ENCODE measurements at places on chromosomes 3 and 15.

GRCh38 chr3:188439080-188439479 is 285.1 kb downstream of the LPP start:
- DNase-seq, result no peak

GRCh38 chr3:19149368-19149767 is 1.1 kb downstream of the KCNH8 start:
- DNase-seq, result no peak

DNA sequence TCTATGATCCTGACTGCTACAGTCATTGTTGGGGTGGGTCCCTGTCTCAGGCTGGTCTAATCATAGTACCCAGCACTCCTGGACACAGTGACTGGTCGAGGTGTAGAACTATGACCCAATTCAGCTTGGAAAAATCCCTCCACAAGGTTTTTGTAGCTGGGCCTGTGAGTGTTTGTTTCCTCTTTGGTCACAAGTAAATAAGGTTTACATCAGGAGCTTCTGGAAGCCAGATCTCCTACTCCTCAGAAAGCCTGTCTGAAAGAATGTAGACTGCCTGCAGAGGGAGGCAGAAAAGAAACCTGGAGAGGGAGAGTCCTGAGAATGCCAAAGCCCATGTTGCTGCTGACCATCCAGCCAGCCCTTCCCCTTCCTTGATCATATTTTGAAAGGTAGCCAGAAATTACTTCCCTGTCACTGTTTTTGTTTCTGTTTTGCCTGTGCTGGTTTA is 123.2 kb downstream of the RAP2B start:
- no peak for DNase-seq

DNA sequence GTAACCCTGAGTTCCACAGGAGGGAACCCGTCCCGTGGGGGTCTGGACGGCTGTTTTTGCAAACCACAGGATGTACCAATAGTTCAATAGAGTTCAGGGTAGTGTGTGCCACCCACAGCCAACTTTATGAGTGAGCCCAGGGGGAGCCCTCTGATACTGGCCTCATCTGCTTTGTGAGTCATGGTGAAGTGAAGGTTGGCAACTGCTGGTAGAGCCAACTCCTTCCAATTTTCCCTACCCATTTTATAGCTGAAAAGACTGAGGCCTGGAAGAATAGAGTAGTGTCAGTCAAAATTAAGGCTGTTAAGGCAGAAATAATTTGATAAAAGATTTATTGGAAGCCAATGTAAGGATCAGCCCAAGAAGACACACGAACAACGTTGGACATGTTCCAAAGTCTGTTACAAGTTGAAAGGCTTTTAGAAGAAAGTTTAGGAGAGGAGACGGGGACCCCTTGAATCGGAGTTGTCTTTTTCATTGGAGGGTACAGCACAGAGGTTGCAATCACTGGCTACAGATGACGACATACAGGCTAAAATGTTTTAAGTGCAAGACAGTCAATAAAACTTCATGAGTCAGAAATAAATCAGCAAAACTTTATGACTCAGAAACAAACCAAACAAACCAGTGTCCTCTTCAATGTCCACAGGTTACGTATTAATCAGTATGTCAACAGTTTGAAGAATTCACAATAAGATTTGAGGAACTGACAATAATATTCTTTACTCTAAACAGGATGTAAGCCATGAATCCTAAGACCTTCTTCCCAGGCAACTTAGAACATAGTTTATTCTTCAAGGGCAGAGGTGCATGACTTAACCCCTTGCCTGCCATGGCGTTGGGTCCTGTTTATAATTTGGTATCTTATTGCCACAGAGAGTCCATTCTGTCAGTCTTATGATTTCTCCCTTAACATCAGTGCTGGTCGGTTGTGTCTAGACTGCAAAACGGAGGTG is 62.9 kb upstream of the NR2E3 start:
- DNase-seq, result no peak

DNA sequence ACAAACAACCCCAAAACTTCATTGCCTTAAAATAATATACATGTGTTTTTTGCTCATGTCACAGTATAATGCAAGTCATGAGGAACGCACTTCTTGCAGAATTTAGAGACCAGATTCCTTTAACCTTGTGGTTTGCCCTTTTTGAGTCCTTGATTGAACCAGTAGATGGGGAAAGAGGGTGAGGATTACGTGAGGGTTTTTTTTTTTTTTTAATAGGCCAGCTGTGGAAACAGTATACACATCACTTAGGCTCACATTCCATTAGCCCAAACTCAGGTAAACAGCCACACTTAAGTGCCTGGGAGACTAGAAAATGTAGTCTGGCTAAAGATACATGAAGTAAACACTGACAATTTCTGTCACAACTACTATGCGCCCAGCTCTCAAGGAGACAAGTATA is 114.9 kb upstream of the MLF1 start:
- no peak for DNase-seq

- no peak for DNase-seq
Observed at GRCh38 chr15:73741321-73741836, 11.8 kb downstream of the INSYN1 start.

GRCh38 chr3:127367593-127367992 is 79.7 kb upstream of the PRR20G start:
- no peak for DNase-seq

DNA sequence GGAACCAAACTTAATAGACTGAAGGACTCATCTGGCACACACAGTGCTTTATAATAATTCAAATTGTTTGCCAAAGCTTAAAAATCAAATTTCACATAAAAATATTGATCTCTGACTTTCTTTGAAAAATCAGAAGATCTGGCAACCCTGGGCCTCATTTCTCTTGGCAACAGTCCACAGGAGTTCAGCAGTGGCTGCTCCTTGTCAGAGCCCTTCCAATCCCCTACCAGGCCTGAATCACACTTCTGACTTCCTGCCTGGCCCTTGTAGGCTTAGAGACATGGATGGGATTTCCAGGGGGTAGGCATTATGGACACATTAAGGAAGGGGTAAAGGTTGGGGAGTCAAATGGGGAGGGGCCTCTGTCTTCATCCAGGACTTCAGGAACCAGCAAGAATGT is 55.5 kb downstream of the PLS1 start:
- DNase-seq, result no peak

GRCh38 chr3:129984125-129984524 is 9.6 kb downstream of the TRH start:
- no peak for DNase-seq

DNA sequence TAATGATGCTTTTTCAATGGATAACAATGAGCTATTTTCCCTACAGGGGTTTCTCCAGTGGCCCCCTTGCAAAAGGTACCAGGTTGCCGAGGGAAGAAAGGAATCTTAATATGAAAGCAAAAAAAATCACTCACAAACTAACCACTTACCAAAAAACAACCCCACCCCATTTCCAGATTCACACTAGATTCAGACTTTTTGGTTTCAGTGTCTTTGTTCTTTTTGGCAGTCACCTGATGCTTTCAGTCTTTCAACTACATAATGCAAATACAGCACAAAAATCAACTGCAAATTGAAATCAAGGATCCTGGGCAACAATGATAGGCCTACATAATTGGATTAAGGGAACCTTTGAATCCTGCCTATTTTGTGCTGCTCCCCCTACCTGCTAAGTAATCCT is 71.1 kb upstream of the RAP2B start:
- DNase-seq, result no peak

GRCh38 chr3:184262764-184263179 is 1.4 kb upstream of the CAMK2N2 start:
- DNase-seq, result no peak

DNA sequence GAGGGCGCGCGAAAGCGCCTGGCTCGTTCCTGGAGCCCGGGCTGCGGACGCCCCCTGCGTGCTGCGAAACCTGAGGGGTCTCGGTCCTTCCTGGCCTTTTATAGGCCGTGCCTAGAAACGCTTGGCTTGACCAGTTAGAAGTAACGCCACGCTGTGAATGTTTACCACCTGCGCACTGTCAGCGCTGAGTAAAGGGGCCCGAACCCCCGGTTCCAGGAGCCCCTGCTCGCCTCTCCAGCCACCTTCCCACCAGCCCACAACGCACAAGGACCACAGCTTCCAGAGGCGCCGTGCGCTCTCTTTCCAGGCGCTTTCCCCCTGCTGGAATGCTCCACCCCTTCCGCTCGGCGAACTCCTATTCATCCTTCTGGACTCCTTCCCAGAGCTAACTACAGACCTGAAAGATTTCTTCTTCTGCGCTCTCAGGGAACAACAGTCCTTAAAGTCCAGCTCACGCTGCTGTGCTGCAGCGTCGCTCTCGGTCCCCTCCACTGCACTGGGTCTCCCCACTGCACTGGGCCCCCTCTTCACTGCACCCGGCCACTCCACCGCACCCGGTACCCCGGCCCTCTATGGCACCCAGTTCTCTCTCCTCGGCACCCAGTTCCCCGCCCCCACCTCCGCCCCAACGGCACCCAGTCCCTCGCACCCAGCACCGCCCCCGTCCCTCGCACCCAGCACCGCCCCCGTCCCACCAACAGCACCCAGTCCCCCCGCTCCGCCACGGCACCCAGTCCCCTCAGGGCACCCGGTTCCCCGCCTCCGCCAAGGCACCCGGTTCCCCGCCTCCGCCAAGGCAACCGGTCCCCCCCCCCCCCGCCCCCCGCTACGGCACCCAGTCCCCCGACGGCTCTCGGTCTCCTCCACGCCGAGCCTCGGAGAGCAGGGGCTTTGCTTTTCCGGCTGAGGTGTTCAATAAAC is 69.8 kb downstream of the SQOR start:
- no peak for DNase-seq

DNA sequence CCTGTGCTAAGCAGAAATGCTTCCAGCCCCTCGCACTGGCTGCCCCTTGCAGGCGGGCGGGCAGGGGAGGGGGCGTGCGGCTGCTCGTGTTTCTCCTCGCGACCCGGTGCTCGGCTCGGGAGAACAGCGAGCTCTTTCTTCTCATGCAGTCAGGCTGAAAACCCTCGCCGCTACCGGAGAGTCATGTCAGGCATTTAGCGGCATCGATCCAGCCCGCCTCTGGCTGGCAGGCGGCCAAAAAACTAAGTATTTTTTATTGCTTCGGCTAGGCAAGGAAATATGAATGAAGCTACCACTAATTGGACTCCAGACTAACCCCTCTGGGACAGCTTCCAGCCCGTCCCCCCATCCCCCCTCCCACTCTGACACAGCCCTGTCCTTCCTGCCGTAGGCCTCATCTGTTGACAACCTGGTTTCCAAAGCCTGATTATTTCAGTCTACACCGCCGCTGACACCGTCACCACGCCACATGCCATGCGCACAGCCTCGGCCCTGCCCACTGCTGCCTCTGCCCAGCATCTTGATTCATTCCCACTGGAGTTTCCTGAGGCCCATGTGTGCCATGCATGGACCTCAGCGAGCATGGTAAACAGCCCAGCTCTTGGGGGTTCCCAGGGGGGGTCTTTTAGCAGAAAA is 35.3 kb downstream of the TLE3 start:
- DNase-seq, result peak; percentile 74

DNA sequence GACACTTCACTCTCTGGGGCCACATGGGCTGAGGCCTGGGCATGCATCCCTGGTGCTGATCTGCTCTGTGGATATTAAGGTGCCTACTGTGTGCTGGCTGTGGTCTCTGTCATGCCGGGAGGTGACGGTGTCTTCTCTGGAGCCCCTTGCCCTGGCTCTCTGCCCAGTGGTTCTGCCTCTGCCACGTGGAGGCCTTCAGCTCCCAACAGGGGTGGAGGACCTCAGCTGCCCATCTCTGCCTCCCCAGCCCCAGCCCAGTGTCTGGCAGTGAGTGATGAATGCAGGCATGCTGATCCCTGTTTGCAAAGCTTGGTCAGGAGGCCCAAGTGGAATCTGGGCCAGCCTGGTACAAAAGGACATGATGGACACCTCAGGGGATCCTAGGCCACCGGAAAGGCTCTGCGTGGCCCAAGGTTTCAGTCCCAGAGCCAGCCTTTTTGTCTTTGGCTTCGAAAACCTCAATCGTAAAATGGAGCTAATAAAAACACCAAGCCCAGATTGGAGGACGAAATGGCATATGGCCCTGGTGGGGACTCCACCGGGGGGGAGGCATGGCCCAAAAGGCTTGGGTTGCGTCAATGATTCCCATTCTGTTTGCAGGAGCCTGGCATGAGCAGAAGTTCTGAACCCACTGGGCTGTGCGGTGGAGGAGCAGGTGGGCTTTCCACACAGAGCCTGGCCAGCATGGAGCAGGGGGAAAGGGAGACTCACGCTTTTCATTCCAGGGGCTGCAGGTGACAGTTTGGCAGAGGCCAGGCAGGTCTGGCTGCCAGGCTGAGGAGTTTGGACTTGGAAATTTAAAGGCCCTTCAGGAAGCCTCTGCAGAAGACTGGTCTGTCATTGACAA is 54.7 kb upstream of the KLF13 start:
- DNase-seq, result no peak

DNA sequence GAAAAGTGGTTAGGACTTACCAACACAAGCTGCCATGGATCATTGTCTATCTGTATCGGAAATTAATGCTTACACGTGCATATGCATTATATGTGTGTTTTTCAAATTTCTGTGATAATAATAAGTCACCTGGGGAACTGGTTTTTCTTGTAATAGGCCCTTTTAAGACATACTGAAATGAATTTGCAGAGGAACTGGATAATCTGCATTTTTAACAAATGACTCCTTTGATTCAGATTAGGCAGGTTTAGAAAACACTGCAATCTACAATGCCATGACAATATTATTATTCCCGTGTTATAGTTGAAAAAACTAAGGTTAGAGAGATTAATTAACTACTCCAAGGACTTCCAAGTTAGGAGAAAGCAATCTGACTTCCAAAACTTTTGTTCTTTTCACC is 23.4 kb downstream of the STRIT1 start:
- no peak for DNase-seq

DNA sequence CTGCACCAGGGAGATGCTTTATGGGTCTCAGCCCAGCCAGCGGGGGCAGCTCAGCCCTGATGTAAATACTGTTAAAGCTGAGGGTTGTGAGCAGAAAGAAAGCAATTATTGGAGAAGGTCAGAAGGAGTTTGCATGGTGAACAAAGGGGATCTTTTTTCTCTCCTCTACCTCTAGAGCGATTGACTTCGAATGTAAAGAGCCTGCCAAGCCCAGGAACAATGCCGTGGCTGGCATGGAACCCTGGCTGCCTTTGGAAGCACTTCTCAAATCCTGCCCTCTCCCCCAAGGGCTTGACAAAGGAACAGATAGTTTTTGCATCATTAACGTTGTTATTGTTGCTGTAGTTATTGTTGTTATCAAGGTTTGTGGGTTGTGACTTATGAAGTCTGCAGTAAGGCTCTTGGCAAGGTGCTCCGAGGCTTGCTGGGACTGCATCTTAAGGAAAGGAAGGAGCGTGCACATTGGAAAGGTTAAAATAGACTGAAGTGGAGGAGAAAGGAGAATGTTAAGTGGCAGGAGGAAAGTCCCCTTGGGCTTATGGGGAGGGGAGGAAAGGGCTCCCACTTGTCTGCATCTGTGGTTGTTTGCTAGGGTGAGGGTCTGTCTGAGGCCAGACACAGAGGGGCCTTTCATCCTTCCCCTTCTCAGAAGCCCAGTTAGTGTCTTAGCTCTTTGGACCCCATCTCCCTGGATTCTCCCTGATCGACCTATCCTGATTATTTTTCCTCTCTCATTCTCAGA is 16.7 kb downstream of the PDIA5 start:
- DNase-seq, result no peak

- no peak for DNase-seq
Observed at GRCh38 chr15:59662260-59662659, 4.9 kb upstream of the GTF2A2 start.

DNA sequence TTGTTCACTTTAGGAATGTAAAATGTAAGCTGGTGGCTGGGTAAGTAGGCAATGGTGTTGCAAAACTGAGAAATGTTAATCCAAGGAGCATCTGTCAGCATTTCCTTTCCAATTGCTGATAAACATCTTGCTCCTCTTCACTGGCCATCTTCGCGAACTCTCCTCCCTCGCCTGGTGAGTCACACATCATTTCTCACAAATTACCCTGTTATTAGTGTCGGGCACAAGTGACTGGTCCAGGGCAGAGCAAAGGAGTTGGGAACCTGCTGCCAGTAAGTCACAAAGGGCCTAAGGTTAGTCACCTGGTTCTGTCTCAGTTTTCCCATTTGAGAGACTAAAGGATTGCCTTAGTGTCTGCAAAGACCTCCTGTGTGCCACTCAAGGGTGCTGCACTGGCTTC is 13.0 kb downstream of the CERS3 start:
- DNase-seq, result no peak

Data from WERI-Rb-1 (cell line).